Heart right ventricle (tissue), 16 donors: ENCODE measurements at places on chromosomes 5 and 9. TPM values are rescaled to one million over a fixed set of nuclear protein-coding genes. Genes with fewer than 3 reads are reported as not detected.

- no peaks in the 10 kb centered on the region for H3K36me3 ChIP-seq
- H3K4me3 ChIP-seq, result no peak overlapping the region
- no peaks in the 10 kb centered on the region for H3K27me3 ChIP-seq
- H3K27ac ChIP-seq, result no peak overlapping the region
Observed at GRCh38 chr5:56328753-56329560, 95.8 kb upstream of the ANKRD55 start.

LCN6 gene
- polyA plus RNA-seq, result 261 TPM

- H3K36me3 ChIP-seq, result no peaks in the 10 kb centered on the region
- no peak overlapping the region for H3K4me3 ChIP-seq
- no peak for DNase-seq
- H3K27me3 ChIP-seq, result no peaks in the 10 kb centered on the region
- no peak overlapping the region for H3K27ac ChIP-seq
Observed at GRCh38 chr9:75063556-75064305, 24.2 kb downstream of the NMRK1 start.

DNA sequence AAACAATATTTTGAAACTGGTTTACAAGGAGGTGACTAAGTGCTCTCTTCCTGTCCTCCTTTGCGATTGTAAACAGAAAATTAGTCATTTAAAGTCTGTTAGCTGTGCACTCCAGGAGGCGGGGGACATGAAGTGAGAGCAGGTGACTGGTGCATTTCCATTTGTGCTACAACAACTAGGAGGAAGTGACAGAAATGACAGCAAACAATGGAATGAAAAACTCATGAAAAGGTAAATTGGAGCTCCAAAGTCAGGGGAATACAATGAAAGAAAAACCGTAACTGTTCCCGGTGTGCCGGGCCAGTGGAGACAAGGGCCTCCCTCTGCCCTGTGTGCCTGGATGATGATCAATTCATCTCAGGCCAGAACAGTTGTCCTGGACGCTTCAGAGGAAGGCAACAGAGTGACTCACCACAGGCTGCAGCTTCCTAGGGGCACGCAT lies 439.9 kb downstream of the GADD45G start:
- DNase-seq, result no peak
- H3K4me3 ChIP-seq, result no peak overlapping the region
- no peak overlapping the region for H3K27ac ChIP-seq
- H3K4me1 ChIP-seq, result no peaks in the 10 kb centered on the region
- no peaks in the 10 kb centered on the region for H3K36me3 ChIP-seq

GRCh38 chr5:103340717-103341388 lies 82.3 kb downstream of the MACIR start:
- H3K36me3 ChIP-seq, result no peaks in the 10 kb centered on the region
- H3K27ac ChIP-seq, result no peak overlapping the region
- H3K27me3 ChIP-seq, result no peaks in the 10 kb centered on the region
- no peaks in the 10 kb centered on the region for H3K4me1 ChIP-seq

DNA sequence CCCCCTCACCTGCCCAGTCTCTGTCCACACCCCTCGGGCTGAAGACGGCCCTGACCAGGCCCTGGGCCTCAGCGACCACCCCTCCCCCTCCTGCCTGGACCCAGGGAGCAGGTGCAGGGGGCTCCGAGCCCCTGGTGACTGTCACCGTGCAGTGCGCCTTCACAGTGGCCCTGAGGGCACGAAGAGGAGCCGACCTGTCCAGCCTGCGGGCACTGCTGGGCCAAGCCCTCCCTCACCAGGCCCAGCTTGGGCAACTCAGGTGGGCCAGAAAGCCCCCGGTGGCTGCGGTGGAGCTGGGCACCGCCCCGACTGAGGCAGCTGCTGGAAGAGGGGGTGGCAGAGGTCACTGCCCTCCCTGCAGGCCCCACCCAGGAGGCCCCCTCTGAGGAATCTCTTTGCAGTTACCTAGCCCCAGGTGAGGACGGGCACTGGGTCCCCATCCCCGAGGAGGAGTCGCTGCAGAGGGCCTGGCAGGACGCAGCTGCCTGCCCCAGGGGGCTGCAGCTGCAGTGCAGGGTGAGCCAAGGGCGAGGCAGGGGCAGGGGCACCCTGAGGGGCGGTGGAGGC lies 7.7 kb downstream of the ENTPD8 start:
- H3K27ac ChIP-seq, result no peak overlapping the region
- DNase-seq, result peak; percentile 12
- H3K27me3 ChIP-seq, result no peaks in the 10 kb centered on the region

DNA sequence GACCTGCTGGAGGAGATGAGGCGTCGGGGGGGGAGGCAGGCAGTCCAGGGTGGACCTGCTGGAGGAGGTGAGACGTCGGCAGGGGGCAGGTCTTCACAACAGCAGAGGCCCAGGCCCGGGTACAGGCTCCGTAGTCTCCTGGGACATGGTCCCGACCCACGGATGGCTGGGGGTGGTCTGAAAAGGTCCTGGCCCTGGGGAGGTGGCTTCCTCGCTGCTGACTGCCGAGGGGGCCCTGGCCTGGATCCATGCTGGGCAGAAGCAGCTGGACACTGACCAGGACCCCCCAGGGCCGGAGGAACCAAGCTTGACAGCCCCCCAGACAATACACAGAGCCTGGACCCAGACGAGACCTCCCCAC lies 8.5 kb downstream of the EGFL7 start:
- DNase-seq, result no peak
- peaks cover 3% of the 10 kb centered on the region for H3K4me1 ChIP-seq
- no peak overlapping the region for H3K27ac ChIP-seq
- peaks cover 14% of the 10 kb centered on the region for H3K36me3 ChIP-seq
- no peak overlapping the region for H3K4me3 ChIP-seq

GRCh38 chr9:36132086-36132485 lies 4.4 kb upstream of the GLIPR2 start:
- H3K27ac ChIP-seq, result no peak overlapping the region
- peaks cover 12% of the 10 kb centered on the region for H3K4me1 ChIP-seq
- no peaks in the 10 kb centered on the region for H3K36me3 ChIP-seq
- H3K4me3 ChIP-seq, result no peak overlapping the region
- no peaks in the 10 kb centered on the region for H3K27me3 ChIP-seq

DNA sequence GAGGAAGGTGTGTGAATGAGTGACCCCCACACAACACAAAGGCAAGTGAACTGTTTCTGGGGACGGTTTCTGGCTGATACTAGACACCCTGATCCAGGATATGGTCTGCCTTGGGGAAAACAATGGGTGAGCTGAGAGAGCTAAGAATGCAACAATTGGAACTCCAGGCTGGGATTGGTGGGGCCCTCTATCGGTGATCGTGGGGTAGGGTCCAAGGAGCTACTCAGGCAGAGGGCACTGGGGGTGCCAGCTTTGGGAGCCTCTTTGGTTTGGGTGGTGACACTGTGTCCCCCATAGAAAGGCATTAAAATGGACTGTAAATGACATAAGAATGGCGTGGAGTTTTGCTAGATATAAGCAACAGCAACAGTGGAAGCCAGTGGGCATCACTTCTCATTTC lies 439.1 kb downstream of the DMAC1 start:
- DNase-seq, result no peak
- H3K27ac ChIP-seq, result no peak overlapping the region
- H3K4me1 ChIP-seq, result no peaks in the 10 kb centered on the region
- no peaks in the 10 kb centered on the region for H3K27me3 ChIP-seq

DDX4 gene
- not detected for polyA plus RNA-seq

AK6 gene
- 65.6 TPM for polyA plus RNA-seq

- H3K27ac ChIP-seq, result no peak overlapping the region
- H3K27me3 ChIP-seq, result peaks cover 9% of the 10 kb centered on the region
- DNase-seq, result no peak
- H3K4me1 ChIP-seq, result no peaks in the 10 kb centered on the region
Observed at GRCh38 chr5:3639175-3639574, 43.5 kb downstream of the IRX1 start.

DNA sequence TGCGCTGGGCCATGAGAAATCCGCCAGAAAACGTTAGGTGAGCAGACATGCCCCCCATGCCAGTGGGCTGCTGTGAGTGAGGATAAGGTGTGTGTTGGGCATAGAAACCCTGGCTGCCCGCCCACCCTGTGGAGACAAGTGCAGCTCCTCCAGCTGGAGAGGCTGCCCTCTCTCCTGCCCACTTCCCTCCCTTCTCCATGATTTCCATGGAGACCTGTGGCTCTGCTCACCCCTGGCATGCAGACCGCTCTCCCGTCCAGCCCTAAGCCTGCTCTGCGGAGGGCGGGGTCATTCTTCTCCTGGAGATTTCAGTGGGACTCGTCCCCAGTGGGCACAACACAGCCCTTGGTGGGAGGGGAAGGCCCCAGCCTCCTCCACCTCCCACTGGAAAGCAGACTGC lies 133.0 kb upstream of the FAM120A start:
- H3K27me3 ChIP-seq, result peaks cover 26% of the 10 kb centered on the region
- DNase-seq, result no peak
- H3K4me3 ChIP-seq, result no peak overlapping the region
- no peaks in the 10 kb centered on the region for H3K4me1 ChIP-seq

PCDHA12 gene
- not detected for polyA plus RNA-seq
